ENCODE measurements at places on chromosomes 3 and 15.

GRCh38 chr3:129240436-129240835 is 9.0 kb upstream of the COPG1 start:
- DNase-seq, result no peak

GRCh38 chr3:169769287-169770181 is at the start of gene ACTRT3:
Gene ACTRT3, minus strand, starts transcription at chr3:169769561. Its CDS starts 41 bp downstream, at chr3:169769520.
- DNase-seq, result no peak

GRCh38 chr3:107868449-107868848 is 222.4 kb downstream of the CD47 start:
- DNase-seq, result no peak

- peak; percentile 47 for DNase-seq
These were observed 17.4 kb downstream of the GPR160 start for GRCh38 chr3:170055209-170055608.

- no peak for DNase-seq
These were observed 36.0 kb downstream of the GNB5 start for GRCh38 chr15:52154896-52155865.

DNA sequence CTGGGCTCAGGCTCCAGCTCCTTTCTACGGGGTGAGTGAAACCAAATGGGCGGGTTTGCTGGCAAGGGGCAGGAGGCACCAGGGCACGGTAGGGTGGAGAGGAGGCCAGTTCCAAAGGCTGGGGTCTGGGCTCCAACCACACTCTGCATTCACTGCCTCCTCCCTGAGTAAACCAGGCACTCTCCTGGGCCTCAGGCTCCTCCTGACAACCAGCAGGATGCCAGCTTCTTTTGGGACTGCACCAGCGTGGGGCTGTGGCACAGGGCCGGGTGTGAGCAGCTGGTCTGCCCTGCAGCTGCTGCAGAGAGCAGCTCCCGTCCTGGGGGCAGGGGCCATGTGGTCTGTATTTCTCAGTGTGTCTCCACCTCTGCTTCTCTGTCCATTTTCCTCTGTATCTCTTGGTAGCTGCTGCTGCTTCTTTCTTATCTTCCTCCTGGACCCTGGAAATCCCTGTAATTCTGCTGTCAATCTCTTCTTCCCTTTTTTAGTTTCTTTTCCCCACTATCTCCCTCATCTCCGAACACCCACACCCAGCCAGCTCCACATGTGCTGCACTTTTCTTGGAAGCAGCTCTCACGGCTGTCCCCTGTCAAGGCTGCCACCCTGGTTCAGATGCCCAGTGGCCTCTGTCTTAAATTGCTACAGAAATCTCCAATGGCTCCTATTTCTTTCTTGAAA is 54.9 kb upstream of the TBC1D21 start:
- DNase-seq, result no peak

- DNase-seq, result no peak
These were observed 10.8 kb downstream of the TRPM1 start for GRCh38 chr15:31090766-31091165.

GRCh38 chr3:39136533-39137434 is 16.6 kb downstream of the CSRNP1 start:
- DNase-seq, result no peak

DNA sequence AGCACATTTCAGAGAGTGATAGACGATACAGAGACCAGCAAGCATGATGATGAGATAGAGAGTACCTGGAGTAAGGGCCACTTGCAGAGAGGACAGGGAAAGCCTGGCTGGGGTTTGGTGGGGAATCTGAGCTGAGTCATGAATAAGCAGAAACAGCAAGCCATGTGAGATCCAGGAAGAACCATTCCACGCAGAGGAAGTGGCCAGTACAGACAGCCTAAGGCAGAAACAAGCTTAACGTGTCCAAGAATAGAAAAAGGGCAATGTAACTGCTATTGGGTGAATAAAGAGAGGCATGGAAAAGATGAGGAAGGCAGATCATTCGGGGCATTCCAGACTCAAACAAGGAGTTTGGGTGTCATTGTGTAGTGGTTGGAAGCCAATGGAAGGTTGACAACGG is 816.3 kb upstream of the CFAP20DC start:
- DNase-seq, result no peak

DNA sequence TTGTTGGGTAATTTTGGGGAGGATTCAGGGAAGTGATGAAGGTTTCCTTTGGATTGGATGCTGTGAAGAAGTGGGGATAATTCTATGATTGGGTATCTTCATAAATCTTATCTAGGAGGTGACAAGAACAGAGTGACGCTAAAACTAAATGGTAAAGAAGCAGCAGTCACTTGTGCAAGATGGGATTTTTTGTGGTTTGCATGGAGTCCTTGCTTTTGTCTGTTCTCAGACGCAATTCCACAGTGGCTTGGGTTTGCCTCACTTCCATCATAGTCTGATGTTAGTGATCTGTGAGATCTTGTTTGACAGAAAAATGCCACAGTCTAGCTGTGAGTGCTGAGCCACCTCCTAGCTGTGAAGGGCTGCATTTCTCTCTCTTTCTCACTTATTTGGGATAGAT is 26.9 kb downstream of the GTF2E1 start:
- DNase-seq, result no peak

DNA sequence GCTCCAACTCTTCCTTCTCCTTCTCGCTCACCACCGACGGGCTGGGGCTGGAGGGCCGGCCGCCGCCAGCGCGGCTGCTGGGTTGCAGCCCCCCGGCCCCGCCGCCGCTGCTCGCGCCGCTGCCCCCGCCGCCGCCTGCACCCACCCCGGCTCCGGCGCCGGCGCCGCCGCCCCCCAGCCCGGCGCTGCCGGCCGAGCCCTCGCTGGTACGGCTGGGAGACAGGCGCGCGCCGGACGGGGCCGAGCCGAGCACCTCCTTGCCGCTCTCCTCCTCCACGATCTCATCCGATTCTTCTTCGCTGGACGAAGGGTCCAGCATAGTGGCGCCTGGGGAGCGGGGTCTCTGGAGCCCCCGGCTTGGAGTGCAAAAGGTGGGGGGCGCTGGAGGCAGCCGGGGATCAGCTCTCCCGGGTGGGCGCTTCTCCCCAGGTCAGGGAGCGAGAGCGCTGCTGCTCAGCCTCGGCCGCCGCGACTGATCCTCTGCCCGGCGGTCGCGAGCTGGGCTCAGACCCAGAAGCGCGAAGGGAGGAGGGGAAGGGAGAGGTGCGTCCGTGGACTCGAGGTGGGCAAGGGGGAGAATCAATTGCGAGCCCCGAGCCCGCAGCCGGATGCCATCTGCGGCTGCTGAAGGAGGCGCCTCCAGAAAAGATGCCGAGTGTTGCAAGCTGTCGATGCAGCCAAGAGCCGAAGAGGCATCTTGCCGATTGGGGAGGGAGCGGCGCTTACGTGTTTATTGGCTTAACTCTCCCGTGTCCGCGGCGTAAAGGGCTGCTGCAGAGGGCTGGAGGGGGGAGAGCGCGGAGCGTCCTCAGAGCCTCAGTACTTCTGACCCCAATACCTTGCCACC is at the start of gene CADPS:
Gene CADPS (minus strand): TSS at position 706 of the 847 bp plus-strand sequence. CDS start 387 bp downstream, at position 319.
- no peak for DNase-seq

- no peak for DNase-seq
These were observed 282.1 kb downstream of the THSD4 start for GRCh38 chr15:71397377-71397776.

DNA sequence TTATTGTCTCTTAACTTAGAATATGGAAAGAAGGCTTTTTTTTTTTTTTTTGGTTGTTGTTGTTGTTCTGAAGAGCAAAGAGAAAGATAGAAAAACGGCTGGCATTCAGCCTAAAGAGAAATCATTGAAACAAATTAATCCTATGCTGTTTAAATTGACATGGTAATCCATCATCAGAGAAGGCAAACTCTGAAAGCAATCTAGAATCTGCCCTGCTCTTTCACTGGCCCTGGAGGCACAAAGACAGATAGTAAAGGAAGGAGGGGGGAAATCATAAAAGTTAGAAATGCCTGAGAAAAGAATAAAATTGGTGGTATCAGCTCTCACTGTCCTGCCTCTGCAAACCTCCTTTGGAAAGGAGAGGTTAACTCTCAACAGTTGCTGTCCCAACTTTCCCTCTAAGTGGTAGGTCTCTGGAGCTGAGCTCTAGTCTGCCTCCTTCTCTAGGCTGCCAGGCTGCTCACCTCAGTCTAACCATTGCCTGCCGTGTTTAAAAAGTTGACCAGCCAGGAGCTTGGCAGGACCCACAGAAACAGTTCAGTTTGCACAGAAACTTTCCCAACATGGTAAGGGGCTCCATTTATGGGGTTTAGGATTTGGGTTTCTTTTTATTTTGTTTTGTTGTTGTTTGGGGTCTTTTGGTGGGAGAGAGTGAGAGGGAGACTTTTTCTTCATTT is 13.4 kb upstream of the NR2F2 start:
- DNase-seq, result no peak

GRCh38 chr3:24689353-24689752 is 194.7 kb upstream of the THRB start:
- DNase-seq, result no peak

GRCh38 chr3:145422556-145422955 is 738.4 kb downstream of the PLOD2 start:
- DNase-seq, result no peak

DNA sequence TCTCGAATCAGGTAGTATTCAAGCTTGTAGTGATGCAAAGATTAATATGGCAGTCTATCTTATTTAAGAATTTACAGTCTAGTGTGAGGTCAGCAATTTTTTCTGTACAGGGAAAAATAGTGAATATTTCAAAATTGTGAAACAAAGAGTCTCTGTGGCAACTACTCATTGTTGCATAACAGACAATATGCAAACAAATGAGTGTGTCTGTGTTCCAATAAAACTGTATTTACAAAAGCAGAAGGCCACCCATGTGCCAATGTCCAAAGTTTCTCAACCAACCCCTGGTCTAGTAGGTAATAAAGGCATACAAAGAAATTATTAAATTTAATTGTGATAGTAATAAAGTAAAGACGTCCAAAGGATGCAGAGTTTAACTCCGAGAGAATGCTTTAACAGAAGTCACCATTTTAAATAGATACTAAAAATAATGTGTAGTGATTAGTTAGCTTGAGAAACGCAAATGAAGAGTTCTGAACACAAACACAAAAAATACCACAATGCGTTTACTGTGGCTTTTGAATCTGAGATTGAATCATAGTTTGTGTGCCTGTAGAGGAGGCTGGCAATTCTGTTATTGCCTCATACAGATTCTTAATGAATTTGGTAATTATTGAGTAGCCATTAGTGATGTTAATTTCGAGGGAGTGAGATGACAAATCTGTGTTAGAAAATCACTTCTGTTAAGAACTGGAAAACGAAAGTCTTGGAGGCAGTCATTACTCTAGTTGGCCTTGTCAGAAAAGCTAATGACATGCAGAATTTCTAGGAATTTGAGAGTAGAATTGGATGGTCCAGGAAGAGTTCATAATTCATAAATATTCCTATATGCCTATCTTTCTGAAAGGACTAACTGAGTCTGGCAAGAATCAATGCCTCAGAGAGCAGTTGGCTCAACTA is 48.7 kb downstream of the CADM2 start:
- DNase-seq, result no peak

- DNase-seq, result no peak
These were observed 82.0 kb upstream of the EPHB3 start for GRCh38 chr3:184479426-184480126.

- no peak for DNase-seq
These were observed 31.1 kb downstream of the PSTPIP1 start for GRCh38 chr15:77025941-77026411.

GRCh38 chr3:45043728-45044299 is 17.7 kb downstream of the CLEC3B start:
- peak; percentile 42 for DNase-seq

DNA sequence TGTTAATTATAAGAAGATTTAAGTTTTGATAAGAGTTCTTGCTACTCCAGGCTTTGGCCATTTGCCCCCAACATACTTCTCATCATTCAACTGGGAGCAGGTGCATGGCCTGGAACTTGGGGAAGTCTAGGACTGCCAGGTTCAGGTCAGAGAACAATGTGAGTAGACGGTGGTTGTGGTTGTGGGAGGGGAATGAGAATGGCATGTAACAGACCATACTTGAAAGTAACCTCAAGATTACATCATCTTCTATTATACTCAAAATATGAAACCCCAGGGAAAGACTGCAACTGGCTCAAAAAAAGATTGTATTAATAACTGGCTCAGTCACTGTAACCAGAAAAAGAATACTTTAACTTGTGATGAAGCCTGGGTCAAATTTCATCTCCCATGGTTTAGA is 364.9 kb upstream of the DPPA4 start:
- DNase-seq, result no peak

GRCh38 chr3:166759736-166760513 is 620.2 kb downstream of the ZBBX start:
- no peak for DNase-seq

- no peak for DNase-seq
These were observed 199.4 kb upstream of the PPP2R3A start for GRCh38 chr3:135766115-135766514.

GRCh38 chr3:63303238-63303637 is 25.1 kb downstream of the SYNPR start:
- DNase-seq, result no peak

DNA sequence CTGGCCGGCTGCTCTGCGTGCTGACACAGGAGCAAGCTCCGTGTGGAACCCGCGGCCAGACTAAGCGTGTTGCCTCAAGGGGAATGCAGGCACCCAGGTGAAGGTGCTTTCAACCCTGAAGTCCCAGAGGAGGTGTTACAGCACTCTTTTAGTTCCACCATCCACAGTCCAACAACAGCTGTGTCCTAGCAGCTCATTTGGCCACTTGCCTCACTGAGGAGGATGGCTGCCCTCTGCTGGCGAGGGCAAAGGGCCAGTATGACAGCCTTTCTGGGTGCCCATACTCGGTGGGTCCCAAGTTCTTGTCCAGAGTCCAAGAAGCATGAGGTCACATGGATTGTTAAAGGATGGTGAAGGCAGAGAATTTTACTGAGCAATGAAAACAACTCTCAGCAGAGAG is 87.8 kb downstream of the C3orf85 start:
- DNase-seq, result no peak

DNA sequence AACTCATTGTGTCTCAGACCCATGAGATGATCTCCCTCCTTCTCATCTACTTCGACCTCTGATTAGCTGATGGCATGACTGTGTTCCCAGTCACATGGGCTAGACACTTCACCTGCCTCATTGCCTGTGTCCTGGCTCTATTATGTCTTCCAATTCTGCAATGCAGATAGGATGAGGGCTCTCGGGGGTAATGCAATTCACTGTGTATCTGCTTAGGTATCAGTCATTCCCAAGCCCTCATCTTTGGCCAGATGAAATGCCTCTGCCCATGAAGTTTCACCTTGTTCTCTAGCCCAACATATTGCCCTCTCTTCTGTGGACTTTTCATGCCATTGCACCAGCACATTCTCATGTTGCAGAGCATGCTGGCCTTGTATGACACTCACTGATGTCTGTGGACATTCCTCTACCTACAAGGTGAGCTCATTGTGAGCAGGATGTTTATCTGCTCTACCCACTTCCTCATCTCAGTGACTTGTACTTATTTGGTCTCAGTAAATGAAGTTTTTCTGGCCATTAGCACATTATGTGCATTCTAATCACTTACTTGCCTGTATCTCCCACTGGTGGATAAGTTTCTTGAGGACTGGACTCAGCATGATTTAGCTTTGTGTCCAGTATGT is 32.3 kb downstream of the MOBP start:
- DNase-seq, result no peak
